ENCODE measurements at places on chromosomes 7 and 10.

DNA sequence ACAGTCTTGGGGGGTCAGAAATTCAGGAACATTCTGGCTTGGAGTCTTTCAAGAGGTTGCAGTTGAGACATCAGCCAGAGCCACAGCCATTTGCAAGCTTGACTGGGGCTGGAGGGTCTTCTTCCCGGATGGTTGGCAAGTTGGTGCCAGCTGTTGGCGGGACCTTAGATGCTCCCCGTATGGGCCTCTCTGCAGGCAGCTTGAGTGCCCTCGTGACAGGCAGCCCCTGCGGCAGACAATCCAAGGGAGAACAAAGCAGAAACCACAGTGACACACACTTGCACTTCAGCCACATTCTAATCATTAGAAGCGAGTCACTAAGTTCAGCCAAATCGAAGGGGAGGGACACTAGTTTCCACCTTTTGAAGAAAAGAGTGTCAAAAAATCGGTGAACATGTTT is 59.4 kb upstream of the MXI1 start:
- no peak for DNase-seq

GRCh38 chr7:67758551-67758950 is 761.9 kb downstream of the TYW1 start:
- DNase-seq, result peak; percentile 30

DNA sequence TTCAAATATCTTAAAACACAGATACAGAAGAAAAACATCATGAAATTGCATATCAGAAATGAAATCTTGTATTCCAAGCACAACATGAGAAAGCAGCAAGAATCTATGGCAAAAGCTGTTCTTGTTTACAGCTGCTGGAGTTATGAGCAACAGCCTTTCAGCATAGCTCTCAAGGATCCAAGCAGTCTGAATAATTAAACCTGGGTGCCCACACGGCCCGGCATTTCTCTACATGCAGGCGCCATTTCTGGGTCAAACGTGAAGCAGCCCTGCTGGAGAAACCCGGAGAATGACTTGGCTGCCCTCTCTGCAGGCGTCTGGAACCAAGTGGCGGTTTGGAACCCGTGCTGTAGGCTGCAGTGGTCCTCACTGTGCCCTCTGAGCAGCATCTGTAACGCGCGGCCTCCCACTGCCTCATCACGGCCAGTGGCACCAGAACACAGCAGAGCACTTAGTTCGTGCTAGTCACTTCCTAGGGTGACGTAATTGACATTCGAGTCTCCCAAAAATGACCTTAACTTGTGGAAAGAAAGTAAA is 213.0 kb downstream of the TCERG1L start:
- no peak for DNase-seq

- DNase-seq, result no peak
These were observed 66.0 kb downstream of the CHCHD3 start for GRCh38 chr7:133015888-133016287.

DNA sequence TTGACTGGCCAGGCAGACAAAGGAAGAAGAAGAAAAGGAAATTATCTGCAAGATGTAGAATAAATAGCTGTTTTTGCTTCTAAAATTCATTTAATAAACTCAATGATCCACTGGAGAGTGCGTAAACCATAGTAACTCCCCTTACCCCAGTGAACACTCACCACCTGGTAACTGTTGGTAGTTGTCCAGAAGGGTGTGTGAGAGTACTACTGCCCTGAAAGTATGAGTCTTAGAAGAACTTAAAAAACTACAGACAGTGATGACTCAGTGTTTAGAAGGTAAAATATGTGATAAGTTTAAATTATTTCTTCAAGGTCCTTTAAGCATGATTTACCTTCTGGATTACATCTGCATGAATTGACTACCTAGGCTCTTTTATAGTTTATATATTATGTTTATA is 53.0 kb upstream of the SEMA3A start:
- peak; percentile 62 for DNase-seq

DNA sequence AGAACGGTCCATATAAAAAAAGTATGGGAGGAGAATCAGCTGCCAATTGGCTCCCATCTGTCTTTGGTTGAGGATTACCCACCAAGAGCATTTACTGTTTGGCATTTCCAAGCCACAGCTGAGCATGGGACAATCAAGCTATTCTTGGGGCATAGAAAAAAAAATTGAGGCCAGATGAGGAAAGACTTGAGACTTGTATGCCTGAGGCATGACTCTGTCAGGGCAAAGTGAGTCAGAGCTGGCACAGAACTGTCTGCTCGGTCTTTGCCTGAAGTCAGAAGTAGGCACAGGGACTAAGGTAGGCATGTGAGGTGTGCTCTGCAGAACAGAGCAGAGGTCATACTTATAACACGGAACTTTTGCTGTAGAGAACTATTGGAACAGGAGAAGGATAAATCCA is 126.5 kb upstream of the CHRM2 start:
- DNase-seq, result no peak

DNA sequence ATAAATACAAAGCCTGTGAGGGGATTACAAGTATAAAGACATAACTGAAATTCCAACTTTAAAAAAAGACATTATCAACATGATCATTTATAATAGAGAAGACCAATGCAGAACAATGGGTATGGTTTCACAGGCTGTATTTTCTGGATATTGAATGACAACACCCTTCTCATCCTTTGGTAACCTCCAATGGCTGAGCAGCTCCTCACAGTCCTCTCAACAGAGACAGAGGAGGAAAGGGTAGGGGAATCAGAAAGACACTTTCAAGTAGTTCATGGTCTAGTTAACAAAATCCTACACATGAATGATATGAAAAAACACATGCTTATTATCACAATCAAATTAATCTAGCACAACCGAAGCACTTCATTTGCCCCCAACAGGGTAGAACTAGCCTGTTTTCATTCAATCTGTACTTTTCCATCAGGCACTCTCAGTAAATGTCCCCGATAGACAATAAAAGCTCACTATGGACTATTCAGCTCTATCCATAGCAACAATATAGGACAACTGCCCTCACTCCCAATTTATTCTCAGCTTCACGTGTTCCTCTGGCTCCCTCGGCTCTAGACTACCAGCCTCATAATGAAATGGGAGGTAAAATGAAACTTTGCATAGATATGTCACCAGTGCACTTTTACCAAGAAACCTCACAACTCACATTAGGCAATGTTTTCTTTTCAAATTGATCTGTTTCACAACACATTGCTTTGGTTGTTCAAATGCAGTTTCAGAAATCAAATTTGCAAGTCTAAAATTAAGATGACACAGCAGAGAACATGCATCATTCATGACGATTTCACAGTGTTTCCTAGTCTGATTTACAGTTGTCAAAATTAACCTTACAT is 211.4 kb downstream of the THSD7A start:
- no peak for DNase-seq

- no peak for DNase-seq
These were observed 175.0 kb downstream of the OTUD1 start for GRCh38 chr10:23613900-23614299.

GRCh38 chr10:95501203-95502094 is 59.7 kb downstream of the SORBS1 start:
- no peak for DNase-seq

GRCh38 chr7:39324139-39324760 is 242.0 kb upstream of the YAE1 start:
- DNase-seq, result no peak

DNA sequence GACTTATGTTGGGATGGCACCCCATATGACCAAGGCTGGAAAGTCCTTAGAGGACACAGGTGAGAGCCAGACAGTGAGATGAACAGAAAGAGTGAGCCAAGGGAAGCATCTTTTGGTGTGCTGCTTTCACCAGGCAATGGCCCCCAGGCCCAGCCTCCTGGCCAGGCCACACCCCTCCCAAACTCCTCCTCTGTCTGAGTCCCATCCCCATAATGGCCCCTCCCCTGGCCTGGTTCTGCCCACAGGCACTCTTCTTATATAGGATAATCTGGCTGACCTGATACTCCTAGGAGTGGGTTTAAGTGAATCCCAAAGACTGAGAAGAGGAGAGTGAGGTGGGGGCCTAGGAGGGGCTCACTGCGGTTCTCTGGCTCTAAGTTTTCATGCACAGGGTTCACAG is 252.5 kb downstream of the RPS24 start:
- DNase-seq, result no peak

DNA sequence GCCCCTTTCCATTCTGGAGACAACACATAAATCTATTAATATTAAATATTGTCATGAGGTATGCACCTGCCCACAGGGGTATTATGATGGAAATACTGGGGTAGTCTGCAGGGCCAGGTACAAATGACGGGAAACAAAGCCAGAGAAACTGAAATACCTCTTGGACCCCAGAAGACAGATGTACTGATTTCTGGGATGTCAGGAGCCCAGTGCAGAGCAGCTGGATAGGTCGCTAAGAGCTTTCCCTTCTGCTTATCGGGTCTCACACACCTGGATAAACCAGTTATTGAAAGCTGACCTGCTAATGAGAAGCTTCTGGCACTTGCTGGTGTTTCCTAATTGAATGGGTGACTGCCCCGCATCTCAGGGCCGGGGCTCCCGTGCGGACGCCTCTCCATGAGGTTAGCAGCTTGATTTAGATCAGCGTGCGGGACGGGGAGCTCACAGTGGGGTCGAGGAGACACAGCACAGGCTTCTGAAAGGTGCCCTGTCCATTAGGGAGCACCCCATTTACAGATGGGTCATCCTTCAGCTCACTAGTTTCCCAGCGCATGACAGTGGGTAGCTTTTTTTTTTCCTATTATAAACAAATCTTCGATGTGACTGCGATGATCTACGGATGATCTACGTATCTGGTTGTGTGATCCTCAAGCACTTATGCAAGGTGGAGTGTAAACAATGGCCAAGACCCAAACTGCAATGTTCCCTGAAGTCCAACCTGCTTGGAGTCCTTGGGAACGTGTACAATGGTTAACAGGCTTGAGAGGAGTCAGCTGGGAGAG is 1.5 kb upstream of the INSIG1 start:
- no peak for DNase-seq

DNA sequence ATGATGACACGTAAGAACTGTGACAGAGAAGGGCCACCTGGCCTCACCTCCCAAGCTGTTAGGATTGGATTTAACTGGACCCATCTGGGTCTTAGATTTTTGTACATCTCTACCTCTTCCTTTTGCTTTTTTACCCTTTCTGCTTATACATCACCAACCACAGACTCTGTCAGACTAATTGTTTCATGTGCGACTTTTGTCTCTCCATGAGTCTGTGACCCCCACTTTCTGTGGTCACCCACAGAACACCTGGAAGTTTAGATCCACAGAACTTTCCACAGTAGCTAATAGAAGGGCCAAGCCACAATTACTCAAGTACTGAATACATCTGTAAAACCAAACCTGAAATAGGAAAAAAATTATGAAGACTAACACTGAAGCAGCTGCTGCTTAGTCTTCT is 23.1 kb downstream of the SEC31B start:
- DNase-seq, result no peak

DNA sequence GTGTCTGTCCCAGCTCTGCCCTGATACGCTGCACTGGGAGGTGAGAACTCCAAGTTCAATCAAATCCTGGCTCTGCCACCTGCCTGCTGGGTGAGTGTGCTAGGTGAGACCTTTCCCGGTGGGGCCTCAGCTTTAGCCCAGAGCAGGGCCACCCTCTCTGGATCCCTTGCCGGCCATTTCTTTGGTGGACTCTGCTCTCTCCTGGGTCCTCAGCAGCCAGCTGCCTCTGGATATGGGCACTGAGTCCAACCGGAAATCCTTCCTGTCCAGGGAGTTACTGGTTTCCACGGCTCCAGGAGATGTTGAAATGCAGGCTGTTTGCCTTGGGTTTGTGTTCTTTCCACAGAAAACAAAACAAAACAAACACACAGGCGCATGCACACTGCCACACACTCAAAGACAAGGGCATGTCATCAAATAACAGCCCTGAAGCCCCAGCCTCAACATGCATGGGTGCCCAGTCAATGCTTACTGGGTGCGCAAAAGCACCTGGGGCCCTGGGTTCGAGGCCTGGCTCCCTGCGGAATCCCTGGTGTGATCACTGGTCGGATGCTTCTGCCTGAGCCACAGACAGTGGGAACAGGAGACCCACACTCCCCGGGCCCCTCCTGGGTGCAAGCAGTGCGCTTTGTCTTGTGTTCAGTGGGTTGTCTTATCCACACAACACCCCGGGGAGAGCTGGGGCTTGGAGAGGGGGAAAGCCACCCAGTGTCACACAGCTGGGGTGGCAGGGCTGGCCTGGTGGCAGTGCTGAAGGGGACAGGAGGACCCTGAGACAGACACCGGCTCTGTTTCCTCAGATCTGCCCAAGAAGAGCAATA is 33.1 kb downstream of the PPIF start:
- no peak for DNase-seq

- no peak for DNase-seq
These were observed 49.1 kb downstream of the EBF3 start for GRCh38 chr10:129914960-129915359.

- no peak for DNase-seq
These were observed 105.7 kb upstream of the PLXNA4 start for GRCh38 chr7:132681951-132682350.

DNA sequence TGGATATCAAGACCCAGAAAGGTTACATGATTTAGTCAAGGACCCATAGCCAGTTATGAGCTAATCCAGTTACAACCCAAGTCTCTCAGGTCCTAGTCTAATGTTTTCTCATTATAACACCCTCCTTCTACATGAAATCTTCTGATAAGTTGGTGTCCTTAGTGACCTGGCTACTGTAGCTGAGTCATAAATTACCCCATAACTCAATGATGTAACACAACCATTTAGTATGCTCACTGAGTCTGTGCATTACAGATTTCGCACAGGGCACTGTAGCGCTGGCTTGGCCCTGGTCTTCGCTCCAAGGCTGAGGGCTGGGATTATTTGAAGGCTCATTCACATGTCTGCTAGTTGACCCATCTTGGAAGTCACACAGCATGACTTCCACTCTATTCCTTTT is 36.0 kb upstream of the GLCCI1 start:
- DNase-seq, result no peak

DNA sequence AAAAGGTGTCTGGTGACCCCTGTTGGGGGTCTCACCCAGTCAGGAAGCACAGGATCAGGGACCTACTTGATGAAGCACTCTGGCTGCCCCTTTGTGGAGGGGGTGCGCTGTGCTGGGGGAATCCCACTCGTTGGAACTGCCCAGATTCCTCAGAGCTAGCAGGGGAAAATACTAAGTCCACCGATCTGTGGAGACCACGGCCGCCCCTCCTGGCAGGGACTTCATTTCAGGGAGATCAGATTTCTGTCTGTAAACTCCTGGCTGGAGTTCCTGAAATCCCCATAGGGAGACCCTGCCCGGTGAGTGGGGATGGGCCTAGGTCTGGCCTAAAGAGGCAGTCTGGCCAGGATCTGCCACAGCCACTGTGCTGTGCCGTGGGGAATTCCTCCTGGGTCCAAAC is 79.3 kb upstream of the ADCY1 start:
- DNase-seq, result no peak

GRCh38 chr7:151867912-151868311 is 9.0 kb downstream of the PRKAG2 start:
- no peak for DNase-seq
